ENCODE measurements at places on chromosomes 11 and 22.

- no peak for DNase-seq
Observed at GRCh38 chr11:102640946-102641345, 15.8 kb upstream of the MMP20 start.

GRCh38 chr11:11755871-11756270 is 85.9 kb upstream of the USP47 start:
- DNase-seq, result no peak

GRCh38 chr11:124195189-124195734 is 12.1 kb downstream of the OR10D3 start:
- no peak for DNase-seq

- no peak for DNase-seq
Observed at GRCh38 chr22:19473578-19473977, 5.4 kb downstream of the UFD1 start.

DNA sequence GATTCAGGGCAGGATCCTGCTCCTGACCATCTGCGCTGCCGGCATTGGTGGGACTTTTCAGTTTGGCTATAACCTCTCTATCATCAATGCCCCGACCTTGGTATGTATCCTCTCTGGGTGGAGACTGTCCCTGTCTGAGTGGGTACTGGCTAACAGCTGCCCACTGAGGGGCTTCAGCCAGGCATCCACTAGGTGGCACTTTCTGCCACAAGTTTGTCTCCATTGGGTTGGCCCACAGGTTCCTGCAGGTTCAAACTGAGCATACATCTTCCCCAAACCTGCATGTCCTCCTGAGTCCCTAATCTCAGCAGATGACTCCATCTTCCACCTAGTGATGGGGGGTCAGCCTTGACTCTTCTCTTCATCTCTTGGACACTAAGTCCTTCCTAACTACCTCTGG is 4.4 kb downstream of the SLC2A11 start:
- DNase-seq, result no peak

- DNase-seq, result no peak
Observed at GRCh38 chr11:82680252-82680651, 53.4 kb downstream of the FAM181B start.

DNA sequence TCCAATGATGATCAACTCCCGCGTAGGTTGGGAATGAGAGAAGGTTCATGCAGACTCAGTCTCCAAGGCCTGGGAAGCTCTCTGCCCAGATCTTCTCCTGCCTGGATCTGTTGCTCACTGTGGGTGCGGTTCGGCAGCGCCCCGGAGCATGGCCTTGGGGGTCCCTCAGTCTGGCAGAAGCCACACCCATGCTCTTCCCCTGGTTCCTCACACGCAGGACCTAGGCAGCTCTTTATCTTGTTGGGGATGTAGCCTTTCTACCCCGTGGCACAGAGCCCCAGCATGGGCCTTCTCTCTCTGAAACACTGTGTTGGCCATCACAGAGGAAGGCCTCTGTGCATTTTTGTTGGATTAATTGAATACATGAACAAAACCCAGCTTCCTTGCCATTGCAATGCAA is 1461.6 kb downstream of the BRD1 start:
- DNase-seq, result no peak

DNA sequence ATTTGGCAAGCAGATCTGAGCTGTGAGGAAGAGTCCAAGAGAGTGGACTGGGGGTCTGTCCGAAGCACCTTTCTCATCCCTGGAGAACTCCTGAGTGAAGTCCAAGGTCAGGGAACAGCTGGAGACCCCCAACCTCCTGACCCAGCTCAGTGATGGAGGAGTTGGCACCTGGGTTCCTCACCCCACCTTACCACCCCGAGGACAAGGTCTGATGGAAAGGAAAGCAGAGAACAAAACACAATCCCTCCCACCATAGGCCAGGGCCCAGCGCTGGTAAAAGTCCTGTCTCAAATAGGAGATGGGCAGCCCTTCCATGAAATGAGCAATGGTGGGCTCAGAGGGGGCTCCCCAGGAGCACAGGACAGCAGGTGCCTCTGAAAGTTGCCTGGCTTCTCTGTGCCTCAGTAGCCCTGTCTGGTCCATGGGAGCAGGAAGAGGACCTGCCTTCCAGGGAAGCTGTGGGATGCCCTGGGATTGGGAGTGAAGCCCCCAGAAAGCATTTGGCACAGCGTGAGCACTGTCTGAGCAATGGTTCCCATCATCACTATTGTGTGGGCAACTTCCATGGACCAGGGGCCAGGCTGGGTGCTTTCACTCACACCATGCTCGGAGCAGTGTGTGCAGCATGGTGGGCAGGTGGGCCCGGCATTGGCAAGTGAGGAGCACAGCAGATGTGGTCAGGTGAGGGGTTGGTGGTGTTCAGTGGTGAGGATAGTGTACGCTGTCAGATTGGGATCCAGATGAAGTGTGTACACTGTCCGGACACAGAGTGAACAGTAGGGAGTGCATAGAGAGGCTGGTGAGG is 7.5 kb downstream of the TRIM29 start:
- no peak for DNase-seq

DNA sequence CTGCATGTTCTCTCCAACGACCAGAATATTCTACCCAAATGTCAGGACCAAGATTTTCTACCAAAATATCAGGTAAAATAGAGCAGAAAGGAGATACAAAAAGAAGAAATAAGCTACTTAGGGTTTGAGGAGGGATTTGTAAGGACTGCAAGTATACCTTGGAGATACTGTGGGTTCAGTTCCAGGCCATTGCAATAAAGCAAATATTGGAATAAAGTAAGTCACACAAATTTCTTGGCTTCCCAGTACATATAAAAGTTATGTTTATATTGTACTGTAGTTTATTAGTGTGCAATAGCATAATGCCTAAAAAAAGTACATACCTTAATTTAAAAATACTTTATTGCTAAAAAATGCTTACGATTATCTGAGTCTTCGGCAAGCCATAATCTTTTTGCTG is 34.1 kb downstream of the CCDC15 start:
- no peak for DNase-seq

Data from stimulated activated CD8-positive, alpha-beta memory T cell treated with anti-CD3 and anti-CD28 coated beads, Interleukin-4, amount 100 ng/mL, for 1 hour (primary cell).